Nephron progenitor cell (in vitro differentiated cells): ENCODE measurements at places on chromosomes 2 and 18.

GRCh38 chr2:58891828-58892377 is 650.8 kb upstream of the FANCL start:
- DNase-seq, result no peak

GRCh38 chr2:158756331-158756730 is 38.8 kb upstream of the DAPL1 start:
- no peak for DNase-seq

- no peak for DNase-seq
Measured at GRCh38 chr18:28007841-28008240, 169.1 kb downstream of the CDH2 start.

- DNase-seq, result no peak
Measured at GRCh38 chr2:187118331-187119099, 269.5 kb upstream of the ZSWIM2 start.

DNA sequence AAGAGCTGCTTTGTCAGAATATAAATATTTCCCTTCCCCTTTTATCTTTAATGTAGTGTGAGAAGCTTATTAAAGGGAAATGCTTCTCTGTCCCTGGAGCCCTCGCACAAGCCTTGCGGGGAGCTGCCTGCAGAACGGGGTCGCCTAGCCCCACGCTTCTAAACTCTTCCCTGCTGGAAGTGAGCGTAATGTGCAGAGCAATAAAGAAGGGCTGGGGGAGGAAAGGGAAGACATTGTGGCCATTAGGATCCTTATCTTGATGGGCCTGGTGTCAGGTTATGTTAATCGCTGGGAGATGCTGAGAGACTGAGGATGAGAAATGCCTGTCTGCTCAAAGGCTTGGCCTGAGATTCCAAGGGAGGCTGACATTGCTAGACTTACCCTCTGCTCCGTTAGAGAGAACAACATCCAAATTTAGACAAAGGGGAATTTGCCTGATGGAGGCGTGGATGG is 18.9 kb upstream of the FZD7 start:
- peak; percentile 36 for DNase-seq

DNA sequence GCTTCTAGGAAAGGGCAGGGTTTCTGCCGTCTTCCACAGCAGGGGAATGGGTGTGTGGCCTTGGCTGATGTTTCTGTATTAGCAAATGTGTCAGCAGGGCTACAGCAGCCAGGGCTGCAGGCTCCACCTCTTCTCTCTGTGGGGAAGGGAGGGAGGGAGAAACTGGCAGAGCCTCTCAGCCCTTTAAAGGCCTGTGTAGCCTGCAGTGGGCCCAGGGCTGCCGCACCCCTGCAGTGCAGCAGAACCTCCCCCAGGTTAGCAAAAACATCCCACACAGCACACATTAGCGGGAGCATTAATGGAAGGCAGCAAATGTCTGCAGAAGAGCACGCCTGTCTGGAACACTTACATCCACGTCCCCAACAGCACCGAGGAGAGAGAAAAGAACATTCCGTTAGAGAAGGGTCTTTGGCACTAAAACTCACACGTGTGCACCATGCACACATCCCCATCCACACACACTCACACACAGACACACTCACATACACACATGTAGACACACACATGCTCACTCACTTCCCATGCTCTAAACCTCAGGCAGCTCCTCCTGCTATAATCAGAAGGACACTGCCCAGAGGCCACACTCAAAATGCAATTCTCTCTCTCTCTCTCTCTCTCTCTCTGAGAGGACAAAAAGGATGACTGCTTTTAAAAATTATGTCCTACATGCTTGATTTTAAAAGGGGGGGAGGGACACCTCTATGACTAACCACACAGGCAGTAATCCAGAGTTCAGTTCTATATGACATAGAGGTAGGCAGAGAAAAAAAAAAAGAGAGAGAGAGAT is 24.1 kb downstream of the MRPL35 start:
- DNase-seq, result peak; percentile 25

GRCh38 chr2:69692424-69692823 is 48.9 kb upstream of the AAK1 start:
- no peak for DNase-seq

DNA sequence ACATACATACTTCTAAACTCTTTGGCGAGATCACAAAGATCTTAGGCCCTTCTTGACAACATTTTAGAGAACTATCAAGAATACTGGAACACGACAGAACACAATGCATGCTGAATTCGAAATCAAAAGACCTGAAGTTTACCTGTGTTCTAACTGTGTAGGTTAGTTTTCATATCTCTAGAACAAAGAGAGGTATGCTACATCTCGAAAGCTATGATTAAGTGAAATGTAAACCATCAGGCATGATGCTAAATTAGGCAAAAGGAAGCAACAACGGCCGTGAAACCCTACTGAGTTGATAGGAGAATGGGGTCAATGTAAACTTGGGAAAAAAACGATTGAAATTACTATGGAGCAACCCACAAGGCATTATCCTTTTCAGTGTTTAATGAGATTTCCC is 43.7 kb downstream of the IKZF2 start:
- DNase-seq, result no peak

DNA sequence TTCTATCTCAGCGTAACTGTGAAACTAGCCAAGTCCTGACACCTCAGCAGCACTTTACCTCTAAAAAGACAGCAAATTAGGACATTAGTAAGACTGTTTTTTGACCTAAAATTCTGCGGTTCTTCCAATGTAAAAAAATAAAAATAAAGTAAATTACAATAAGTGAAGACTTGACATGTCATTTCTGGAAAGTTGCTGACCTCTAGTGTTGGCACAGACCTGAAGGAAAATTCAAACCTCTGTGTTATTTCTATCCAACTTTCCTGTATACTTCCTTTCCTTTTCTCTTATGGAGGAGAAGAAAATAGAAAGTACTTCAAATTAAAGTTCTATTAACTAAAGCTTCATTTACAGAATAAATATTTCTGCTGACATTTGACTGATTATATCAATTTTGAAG is 110.6 kb downstream of the TMEM182 start:
- no peak for DNase-seq

GRCh38 chr18:76727589-76727988 is 94.8 kb upstream of the ZNF236 start:
- DNase-seq, result no peak

GRCh38 chr18:35619941-35620340 is 38.4 kb downstream of the GALNT1 start:
- no peak for DNase-seq

DNA sequence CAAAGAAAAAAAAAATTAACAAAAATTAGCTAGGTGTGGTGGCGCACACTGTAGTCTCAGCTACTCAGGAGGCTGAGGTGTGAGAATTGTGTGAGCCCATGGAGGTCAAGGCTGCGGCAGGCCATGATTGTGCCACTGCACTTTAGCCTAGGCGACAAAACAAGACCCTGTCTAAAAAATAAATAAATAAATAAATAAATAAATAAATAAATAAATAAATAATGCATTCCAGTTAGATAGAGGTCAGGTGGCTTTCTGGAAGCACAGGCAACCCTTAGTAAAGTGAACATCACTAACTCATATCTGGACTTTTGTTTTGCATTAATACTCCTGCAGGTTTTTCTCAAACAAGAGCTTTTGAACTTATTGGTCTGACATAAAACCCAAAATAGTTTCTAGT is 206.8 kb downstream of the L3MBTL4 start:
- no peak for DNase-seq

- DNase-seq, result no peak
Measured at GRCh38 chr2:207228402-207228801, 62.7 kb upstream of the KLF7 start.

DNA sequence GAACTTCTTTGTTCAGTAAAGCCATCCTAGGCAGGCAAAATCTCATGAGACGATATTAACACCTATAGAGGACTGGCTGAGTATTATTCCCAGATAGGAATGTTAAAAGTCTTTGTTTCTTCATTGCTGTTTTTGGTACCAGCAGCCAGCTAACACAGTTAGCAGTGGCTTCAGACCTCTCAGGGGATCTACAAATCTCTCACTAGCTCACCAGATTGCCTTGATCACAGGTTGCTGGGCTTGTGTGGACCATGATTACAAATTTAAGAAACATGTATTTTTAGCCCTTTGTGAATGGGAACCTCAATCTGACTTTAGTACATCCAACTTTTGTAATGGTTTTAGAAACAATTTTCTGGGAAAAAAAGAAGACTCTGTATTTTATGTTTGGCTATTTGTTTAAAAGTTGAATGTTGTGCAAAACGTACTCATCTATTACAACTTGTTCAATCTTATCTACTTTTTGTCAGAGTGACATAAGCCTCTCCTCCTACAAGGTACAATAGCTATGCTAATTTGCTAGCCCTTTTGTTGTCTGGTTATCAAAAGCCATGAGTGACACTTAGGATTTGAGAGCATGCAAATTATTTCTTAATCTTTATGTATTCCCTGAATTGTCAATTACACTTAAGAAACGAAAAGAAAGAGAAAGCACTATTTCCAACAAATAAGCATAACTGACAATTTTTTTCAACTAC is 693.1 kb downstream of the ERBB4 start:
- DNase-seq, result no peak
